ENCODE measurements at places on chromosomes 3 and 15.

DNA sequence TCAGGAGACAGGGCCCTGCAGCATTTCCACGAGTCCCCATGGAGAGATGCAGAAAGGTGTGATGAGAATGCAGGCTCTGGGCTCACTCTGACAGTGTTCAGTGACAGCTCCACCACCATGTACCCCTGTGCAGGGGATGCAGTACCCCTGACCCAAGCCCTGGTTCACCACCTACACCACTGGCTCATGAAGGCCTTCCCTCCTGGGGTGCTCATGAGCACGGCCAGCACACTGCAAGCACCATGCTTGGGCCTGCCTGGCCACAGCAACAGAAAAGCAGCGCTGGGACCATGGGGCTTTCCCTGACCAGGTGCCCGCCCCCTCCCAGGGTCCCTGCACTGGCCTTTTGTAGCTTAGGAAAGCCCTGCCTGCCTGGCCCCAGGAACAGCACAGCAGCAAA is 6.2 kb downstream of the CXCR6 start:
- DNase-seq = no peak

DNA sequence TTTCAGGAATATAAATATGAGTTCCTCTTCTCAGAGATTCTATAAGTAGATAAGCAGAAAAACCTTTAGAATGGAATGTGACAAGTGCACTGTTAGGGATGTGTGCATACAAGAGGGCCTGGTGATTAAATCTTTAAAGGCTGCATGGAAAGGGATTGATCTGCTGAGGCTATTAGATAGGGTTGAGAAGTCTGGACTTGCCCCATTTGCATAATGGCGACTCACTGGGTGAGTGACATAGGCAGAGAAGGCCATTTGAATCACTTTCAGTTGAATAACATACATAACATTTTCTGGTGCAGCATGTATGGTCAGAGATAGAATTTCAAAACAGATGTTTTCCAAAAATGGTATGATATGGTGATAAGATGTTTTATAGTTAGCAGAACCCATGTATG is 156.9 kb downstream of the ZNF621 start:
- no peak for DNase-seq

DNA sequence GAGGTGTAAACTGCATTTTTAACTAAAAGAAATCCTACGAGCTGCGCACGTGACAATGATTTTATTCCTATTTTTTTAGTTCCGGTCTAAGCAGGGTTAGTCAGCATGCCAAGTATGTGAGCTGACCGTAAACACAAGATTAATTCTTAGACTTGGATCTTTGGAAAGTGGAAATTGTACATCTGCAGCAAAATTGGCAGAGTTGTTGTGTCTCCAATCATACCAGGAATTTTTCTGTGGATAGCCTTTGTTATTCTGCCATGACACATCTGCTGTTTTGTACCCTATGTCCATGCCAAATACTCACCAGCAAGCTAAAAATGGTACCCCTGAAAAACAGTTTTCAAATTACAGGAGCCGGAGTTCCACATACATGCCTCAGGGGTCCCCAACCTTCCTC is 562.5 kb downstream of the UNC13C start:
- no peak for DNase-seq

GRCh38 chr3:40985195-40985594 is 214.1 kb upstream of the CTNNB1 start:
- no peak for DNase-seq

- DNase-seq = no peak
Measured at GRCh38 chr15:45225506-45226273, 26.3 kb upstream of the SLC28A2 start.

DNA sequence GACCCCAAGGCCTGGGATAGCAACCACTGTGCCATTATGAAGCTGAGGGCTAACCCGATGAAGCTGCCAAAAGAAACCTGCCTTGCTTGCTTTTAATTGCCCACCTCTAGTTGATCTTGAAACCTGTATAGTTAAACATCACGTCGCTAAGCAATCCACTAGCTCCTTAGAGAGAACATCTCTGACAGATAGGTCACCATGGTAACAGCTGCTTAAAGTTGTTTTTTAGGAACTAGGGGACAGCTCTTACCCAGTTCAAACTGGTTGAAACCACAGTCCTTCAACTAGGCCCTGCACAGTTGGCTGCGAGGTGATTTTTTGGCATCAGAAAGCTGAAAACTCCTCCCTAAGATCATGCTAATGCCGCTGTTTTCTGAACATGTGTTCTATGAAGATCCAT is 135.7 kb downstream of the EBLN2 start:
- no peak for DNase-seq

DNA sequence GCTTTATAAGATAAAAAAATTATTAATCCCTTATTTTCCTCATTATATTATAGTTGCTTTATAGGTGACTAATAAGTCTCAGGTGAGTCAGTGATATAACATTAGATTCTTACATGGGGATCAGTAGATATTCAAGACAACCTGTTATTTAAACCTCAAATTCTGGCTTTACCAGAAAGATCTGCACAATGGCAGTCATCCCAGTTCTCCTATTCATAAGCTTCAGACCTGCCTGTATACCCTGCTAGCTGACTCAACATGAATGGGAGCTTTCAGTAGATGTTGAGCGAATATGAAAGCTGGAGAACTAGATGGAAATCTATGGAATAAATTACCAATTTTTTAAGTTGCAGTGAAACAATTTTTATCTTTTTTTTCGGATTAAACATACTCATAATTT is 20.5 kb upstream of the CCDC54 start:
- no peak for DNase-seq

GRCh38 chr15:92383519-92384324 is 10.0 kb upstream of the ST8SIA2 start:
- no peak for DNase-seq

DNA sequence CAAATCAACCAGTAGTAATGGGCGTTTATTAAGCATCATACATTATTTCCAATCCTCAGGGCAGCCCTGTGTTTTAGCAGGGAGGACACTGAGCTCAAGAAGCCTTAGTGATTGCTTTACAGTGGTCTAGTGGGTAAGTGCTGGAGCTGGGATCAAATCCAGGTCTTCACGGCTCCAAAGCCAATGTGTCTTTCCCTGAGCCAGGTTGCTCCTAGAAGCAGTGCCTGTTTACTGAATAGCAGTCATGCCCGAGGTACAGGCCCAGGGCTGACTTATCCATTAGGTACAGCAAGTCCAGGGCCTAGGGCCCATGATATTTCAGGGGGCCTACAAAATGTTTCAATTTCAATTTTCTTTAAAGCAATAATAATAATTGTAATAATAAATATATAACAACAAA is 9.6 kb upstream of the SMAD6 start:
- DNase-seq = no peak

- no peak for DNase-seq
Measured at GRCh38 chr3:3089017-3089416, 21.2 kb downstream of the IL5RA start.

DNA sequence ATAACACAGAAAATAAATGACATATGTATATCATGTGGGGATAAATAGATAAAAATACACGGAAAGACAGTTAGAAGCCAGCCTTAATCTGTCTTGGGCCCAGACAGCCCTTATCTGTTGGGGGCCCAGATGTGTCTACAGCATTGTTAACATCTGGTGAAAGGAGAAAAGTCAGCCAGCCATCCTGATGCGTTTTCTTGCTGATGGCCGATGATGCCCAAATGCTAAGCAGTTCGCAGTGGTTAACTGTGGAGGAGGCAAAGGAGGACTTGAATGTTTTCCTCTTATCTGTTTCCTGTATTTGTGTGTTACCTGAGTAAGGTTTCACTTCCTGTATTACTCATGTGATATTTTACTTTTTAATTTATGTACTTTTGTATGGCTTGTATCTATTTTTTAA is 46.2 kb downstream of the NOX5 start:
- DNase-seq = no peak

DNA sequence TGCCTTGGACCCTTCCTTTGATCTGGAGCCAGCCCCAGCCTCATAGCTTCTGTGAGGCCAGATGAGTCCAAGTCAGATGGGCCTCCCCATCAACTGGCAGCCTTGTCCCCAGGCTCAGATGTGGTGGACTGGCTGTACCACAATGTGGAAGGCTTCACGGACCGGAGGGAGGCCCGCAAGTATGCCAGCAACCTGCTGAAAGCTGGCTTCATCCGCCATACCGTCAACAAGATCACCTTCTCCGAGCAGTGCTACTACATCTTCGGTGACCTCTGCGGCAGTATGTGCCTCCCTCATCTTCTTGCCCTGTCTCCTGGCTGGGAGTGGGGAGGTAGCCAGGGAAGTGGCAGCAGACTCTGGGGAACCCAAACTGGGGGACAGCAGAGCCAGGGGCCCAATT is 6.9 kb upstream of the AP2M1 start:
- DNase-seq = no peak

GRCh38 chr3:39494781-39495180 is 27.3 kb downstream of the MOBP start:
- DNase-seq = no peak

GRCh38 chr3:41220906-41221677 is 21.8 kb downstream of the CTNNB1 start:
- no peak for DNase-seq

GRCh38 chr3:58952128-58952917 is 97.5 kb downstream of the CFAP20DC start:
- DNase-seq = no peak

DNA sequence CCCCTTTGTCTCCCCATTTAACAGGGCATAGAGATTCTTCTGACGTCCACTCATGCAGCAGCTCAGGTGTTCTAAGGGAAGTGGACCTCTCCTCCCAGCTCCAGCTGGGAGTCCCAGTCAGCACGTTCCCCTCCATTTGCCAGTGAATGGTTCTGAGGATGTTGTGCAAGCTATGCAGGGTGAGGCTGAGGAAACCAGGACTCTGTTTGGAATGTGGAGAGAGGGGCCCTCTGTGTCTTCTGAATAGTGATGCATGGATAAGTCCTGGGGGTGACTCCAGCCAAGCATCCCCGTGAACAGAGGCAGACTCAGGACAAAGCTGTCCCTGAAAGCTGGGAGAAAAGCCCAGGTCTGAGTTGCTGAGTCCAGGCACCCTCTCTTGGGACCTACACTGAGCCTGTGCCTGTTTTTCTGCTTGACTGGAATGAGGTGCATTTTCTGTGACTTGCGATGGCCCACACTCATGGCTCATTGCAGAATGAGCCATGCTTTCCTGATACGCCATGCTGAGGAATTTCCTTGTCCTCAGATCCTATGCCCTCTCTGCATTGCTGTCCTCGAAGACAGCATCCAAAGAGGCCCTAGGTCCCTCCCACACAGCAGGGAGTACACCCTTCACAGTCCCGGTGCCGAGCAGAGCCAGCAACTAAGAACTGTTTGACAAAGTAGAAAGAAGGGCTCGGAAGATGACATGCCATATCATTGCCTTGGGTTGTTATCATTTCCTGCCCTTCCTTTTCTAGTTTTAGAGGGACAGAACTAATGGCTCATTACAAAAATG is 185.2 kb downstream of the ATP10A start:
- DNase-seq = no peak

GRCh38 chr3:133965906-133966305 is 63.8 kb downstream of the SLCO2A1 start:
- no peak for DNase-seq
